ENCODE measurements at places on chromosomes 16 and 17.

DNA sequence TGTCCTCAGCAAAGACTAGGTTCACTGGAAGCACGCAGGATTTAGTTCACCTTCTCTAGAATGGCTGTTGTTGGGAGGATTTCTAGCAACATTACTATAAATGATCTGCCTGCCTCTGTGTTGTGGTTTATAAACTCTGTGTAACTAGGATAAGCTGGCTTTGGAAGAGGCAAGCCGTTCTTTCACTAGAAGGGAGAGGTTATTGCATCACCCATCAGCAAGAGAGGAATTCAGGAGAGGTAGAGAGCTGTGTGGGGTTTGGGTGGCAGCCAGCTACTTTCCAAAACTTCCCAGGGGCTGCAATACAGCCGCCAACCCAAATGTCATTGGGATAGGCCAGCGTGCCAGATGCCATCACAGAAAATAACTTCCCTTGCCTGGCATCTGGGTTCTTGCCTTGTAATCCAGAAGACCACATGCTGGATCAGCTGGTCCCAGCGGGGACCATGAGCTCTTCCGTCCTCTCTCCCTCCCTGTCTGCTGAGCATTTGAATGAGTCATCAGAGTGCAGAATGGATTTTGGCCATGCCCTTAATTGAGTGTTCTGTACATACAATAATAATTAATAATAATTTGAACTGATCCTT lies 95.7 kb upstream of the RBFOX1 start:
- H3K27ac ChIP-seq: no peak overlapping the region
- no peaks in the 10 kb centered on the region for H3K36me3 ChIP-seq
- DNase-seq: no peak
- no peak overlapping the region for H3K4me3 ChIP-seq

DNA sequence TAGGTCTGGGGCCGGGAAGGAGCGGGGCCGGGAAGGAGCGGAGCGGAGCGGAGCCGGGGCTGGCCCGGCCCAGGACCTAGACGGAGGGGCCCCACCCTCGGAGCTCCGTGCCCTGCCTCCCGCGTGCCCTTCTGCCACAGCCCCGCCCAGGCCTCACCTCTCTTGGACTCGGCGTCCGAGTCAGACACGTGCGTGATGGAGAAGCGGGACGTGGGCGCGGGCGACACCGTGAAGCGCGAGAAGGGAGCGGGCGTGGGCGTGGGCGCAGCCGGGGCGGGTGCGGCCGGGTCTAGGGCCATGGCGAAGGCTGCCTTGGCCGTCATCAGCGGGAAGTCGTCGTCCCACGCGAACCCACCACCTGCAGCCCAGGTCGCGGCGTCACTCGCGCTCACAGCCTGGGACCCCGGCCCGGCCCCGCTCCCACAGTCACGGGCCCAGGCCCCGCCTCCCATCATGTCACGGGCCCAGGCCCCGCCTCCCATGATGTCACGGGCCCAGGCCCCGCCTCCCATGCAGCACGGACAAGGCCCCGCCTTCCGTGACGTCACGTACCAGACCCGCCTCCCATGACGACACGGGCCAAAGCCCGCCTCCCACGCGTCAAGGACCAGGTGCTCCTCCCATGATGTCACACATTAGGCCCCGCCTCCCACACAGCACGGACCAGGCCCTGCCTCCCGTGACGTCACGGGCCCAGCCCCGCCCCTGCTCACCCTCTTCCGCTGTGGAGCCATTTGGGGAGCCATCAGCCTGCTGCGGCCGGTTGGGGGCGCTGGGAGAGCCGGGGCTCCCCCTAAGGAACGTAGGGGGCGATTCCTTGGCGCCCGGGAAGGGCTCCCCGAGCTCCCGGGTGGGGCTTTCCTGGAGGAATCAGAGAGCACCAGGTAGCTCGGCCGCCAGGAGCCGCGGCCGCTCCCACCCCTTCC lies 45.8 kb upstream of the PVALEF start:
- H3K4me3 ChIP-seq: peak overlapping the region; percentile 68
- H3K4me1 ChIP-seq: peaks cover 6% of the 10 kb centered on the region
- peak overlapping the region; percentile 67 for H3K27ac ChIP-seq
- H3K27me3 ChIP-seq: peaks cover 10% of the 10 kb centered on the region
- peaks cover 3% of the 10 kb centered on the region for H3K36me3 ChIP-seq
- peak; percentile 75 for DNase-seq

GRCh38 chr17:39027455-39028035 lies 60.3 kb upstream of the FBXO47 start:
- H3K27me3 ChIP-seq: peaks cover 17% of the 10 kb centered on the region
- no peak for DNase-seq
- no peaks in the 10 kb centered on the region for H3K36me3 ChIP-seq
- H3K4me3 ChIP-seq: peak overlapping the region; percentile 16
- no peak overlapping the region for H3K27ac ChIP-seq
- H3K4me1 ChIP-seq: peaks cover 8% of the 10 kb centered on the region

DNA sequence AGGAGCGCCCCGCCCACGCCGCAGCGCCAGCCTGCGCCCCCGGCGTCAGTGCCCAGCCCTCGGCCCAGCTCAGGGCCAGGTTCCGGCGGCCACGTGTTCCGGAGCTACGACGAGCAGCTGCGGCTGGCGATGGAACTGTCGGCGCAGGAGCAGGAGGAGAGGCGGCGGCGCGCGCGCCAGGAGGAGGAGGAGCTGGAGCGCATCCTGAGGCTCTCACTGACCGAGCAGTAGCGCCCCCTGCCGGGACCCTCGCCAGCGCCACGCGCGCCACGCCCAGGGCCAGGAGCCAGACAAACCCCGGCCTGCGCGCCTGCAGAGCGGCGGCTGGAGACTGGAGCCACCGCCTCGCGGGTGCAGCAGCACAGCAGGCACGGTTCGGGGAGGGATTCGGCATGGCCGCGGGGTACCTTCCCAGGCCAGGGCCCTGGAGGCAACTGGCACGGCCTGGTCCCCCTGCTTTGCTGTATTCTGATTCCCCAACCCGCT lies 9.3 kb downstream of the CORO6 start:
- H3K27me3 ChIP-seq: no peaks in the 10 kb centered on the region
- peaks cover 40% of the 10 kb centered on the region for H3K4me1 ChIP-seq
- H3K36me3 ChIP-seq: peaks cover 2% of the 10 kb centered on the region
- H3K4me3 ChIP-seq: peak overlapping the region; percentile 85
- peak; percentile 83 for DNase-seq
- H3K27ac ChIP-seq: no peak overlapping the region

GRCh38 chr16:11501632-11502031 lies 85.1 kb downstream of the LITAF start:
- no peak for DNase-seq
- H3K4me3 ChIP-seq: no peak overlapping the region
- H3K4me1 ChIP-seq: peaks cover 7% of the 10 kb centered on the region
- no peaks in the 10 kb centered on the region for H3K27me3 ChIP-seq
- H3K27ac ChIP-seq: no peak overlapping the region

GRCh38 chr16:57534881-57535658 lies 1.3 kb downstream of the CCDC102A start:
- H3K4me3 ChIP-seq: peak overlapping the region; percentile 79
- no peak for DNase-seq
- H3K4me1 ChIP-seq: peaks cover 80% of the 10 kb centered on the region
- peak overlapping the region; percentile 94 for H3K27ac ChIP-seq

GRCh38 chr17:10217916-10218315 lies 19.5 kb upstream of the GAS7 start:
- no peaks in the 10 kb centered on the region for H3K4me1 ChIP-seq
- no peaks in the 10 kb centered on the region for H3K27me3 ChIP-seq
- no peak overlapping the region for H3K27ac ChIP-seq
- no peak for DNase-seq

GRCh38 chr17:27206447-27206846 lies 87.5 kb upstream of the WSB1 start:
- H3K4me3 ChIP-seq: no peak overlapping the region
- DNase-seq: no peak
- H3K27me3 ChIP-seq: no peaks in the 10 kb centered on the region

DNA sequence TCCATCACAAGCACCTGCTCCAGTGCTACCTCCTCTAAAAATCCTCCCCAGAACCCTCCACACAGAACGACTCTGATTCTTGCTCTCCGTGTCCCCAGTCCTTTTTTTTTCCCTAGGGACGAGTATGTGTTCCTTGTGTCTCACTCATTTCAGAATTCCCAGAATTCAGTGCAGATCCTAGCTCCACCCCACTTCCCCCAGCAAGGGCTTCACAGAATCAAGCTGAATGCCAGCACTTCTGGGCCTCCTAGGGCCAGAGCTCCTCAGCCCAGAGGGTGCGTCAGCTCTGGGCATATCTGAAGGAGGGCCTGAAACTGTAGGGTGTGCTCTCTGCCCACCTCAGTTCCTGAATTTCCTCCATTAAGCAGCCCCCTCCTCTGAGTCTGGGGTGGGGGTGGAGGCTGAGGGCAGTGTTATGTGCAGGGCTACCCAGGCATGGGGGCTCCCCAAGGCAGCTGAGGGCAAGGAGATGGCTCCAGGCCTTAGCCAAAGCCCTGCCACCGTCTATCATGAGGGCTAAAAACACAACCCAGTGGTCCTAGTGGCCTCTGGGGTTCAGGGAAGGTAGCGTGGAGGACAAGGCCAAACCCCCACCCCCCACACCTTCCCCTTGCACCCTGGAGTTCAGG lies 6.5 kb downstream of the UNC119 start:
- peaks cover 36% of the 10 kb centered on the region for H3K4me1 ChIP-seq
- H3K27me3 ChIP-seq: no peaks in the 10 kb centered on the region
- no peak overlapping the region for H3K27ac ChIP-seq
- H3K36me3 ChIP-seq: peaks cover 4% of the 10 kb centered on the region
